ENCODE measurements at places on chromosomes 3 and 15.

GRCh38 chr3:14957925-14958324 lies 10.5 kb downstream of the NR2C2 start:
- no peak for DNase-seq

GRCh38 chr3:172189987-172190603 lies 150.7 kb downstream of the FNDC3B start:
- no peak for DNase-seq

GRCh38 chr15:52486003-52486996 lies 42.4 kb downstream of the MYO5A start:
- DNase-seq: no peak

GRCh38 chr3:69791919-69792399 lies 52.7 kb downstream of the MITF start:
- DNase-seq: no peak
